ENCODE measurements at places on chromosomes 11 and 22.

DNA sequence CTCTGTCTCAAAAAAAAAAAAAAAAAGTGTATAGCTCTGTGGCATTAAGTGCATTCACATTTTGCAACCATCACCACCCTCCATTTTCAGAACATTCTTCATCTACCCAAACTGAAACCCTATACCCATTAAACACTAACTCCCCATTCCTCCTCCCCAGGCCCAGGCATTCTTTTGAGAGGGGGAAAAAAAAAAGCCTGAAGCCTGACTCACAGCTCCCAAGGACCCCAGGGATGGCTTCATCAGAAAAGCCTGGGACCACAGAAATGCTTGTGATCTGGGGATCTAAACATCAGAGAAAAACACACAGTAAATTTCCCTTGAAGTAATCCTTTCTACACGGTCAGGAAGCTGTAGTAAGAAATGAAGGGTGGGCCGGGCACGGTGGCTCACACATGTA, 10.7 kb upstream of the GTSE1 start:
- no peak for DNase-seq

- no peak for DNase-seq
Measured at GRCh38 chr11:34940026-34940677, 23.7 kb downstream of the PDHX start.

DNA sequence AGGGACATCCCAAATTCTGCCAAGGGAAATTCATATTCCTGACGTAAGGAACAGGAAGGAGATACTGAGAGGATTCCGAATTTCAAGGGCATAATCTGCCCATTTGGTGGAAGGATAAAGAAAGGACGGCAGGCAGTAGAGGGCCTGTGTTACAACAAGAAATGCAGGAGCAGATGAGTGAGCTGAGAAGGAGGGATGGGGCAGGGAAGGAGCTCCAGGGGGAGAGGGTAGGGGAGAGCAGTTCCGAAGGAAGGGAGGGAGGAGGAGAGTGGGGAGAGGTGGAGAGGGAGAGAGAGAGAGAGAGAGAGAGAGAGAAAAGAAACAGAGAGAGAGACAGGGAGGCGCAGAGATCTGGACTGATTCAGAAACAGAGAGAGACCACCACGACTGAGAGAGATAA, 843 bp downstream of the OPCML start:
- no peak for DNase-seq

DNA sequence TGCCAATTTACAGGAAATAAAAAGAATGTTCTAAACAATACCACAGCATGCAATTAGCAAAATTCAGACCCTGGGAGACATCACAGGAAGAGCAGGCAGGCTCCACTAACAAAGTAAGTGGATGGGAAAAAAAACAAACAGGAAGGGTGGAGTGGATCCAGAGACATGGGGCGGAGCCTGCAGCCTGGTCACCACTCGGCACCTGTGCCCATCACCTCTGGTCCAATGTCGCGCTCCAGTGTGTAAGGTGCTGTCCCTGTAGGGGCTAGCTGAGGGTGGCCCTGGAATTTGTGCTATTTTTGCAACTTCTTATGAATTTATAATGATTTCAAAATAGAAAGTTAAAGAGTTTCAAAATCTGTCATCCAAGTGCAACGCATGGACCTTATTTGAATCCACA, 11.0 kb upstream of the MOB2 start:
- no peak for DNase-seq

DNA sequence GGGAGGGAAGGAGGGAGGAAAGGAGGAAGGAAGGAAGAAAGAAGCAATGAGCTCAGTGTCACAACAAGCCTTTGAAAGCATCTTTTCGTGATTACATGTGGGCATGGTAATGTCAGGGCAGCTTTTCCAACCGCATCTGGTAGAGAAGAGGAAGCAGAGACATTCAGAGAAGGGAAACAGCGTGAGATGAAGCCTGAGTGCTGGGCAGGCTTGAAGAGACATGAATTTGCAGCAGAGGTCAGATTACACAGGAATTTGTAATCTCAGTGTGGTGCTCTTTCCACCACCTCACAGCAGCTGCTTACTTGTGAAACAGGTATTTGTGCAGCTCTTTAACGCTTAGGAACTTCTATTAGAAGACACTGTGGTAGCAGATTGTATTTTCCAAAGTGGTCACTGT, 289.5 kb upstream of the C11orf87 start:
- DNase-seq = no peak

DNA sequence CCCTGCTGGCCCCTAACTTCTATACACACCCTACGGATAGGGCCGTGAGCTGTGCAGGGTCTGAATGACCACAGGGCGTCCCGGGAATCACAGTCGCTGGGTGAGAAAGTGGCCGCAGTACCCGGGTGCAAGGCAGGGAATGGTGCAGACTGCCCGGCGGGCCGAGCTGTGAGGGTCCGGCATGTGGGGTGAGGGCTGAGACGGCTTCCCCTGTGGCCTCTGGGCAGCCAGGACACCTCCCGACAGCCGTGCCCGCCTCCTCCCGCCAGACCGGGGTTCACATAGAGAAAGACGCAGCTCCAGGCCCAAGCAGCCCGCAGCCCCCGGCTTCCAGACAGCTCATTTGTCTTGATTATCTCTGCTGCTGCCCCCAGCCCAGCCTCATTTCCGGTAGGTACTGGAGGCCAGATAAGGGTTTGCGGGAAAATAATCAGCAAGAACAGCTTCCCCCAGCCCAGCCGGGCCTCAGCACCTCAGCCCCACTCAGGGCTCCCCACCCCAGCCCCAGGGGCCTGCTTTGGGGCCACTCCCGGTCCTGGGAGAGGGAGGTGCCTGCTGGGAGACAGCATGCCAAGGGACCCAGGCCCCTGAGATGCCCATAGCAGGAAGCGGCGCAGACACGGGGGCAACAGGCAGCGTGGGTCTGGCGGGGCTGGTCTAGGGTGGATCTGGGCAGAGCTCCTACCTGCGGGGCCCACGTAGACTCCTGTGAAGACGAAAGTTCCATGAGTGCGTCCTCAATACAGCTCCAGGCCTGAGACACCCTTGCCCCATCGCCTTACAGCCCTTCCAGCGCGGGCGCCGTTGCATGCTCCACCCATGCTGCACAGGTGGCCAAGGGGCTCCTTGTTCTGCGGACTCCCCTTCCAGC, 123.1 kb downstream of the BRD1 start:
- peak; percentile 17 for DNase-seq

DNA sequence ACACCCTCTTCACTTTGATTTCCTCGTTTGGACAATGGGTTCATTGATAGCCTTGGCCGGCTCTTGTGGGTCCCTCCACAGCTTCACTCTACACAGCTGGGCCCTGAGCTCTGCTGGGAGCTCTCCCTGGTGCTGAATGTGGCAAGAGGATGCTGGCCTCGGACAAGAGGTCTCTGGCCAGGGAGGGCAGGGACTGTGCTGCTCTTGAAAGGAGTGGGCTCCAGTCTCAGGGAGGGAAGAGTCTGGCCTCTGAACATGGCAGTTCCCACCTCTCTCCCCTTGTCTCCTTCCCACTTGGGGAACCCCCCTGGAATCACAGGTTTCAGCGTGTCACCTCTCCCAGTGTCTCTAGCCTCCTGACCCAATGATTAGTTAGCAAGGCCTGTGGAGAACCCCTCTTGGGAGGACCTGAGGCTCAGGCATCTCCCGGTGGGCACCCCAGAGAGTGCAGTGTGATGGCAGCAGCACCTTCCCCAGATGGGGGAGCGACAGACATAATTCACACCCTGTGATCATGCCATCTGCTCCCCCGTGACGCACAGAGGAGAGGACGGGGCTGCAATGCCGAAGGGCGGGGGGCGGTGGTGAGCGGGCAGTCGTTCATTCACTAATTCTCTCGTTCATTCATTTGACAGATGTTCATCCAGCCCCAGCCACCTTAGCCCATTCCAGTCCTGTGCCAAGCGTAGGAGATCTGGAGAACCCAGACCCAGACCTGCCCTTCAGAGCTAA, 2.8 kb upstream of the CABP7 start:
- peak; percentile 89 for DNase-seq

GRCh38 chr22:40399621-40400020, 29.2 kb downstream of the SGSM3 start:
- no peak for DNase-seq

DNA sequence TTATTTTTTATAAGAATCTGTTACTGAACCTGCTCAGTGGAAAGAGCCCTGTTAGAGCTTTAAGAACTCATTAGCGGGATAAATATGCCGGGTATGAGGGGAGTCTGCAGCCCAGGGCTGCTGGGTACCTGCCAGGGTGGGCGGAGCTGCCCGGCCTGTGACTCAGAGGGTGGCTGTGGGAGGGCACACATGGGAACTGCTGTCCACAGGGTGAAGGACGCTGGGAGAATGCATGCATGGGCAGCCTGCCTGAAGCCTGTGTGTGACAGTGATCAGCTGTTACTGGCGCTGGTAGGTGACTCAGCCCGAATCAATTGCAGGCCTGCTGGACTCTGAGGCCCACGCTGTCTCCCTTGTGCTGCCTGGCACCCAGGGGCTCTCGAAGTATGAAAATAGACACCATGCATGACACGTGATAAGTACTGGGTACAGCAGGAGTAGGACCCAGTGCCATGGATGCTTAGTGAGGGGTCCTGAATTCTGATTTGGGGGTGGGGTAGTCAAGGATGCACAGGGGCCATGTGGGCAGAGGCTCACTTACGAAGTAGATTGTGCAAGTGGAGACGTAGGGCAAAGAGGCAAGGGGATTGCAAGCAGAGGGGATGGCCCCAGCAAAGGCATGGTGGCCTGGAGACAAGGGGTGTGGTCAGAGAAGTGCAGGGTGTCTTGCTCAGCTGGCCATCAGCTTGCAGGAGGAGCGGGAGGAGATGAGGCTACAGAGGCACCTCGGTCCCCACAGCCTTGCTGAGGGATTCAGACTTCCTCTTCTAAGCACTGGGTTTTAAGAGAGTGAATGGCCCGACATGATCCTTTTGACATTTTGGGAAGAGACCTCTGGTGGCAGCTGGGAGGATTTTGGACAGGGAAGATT, 36.5 kb downstream of the GRIK4 start:
- peak; percentile 82 for DNase-seq

DNA sequence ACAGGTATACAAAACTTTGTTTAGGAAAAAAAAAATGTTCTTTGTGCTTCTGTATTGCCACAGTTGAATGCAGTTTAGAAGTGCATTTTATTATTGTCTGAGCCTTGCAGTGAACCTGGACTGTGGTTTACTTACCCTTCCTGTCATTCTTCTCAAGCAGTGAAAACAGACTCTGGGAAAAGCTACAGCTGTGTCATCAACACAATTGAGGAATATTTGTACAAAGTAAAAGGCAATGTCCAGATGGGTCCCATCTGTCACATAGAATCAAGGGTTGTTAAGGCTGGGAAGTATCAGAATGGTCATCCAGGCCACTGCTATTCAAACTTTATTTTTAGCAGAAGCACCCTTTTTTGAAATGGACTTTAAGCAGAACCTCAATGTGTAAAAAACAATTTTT, 73.3 kb downstream of the TRIM44 start:
- peak; percentile 28 for DNase-seq

DNA sequence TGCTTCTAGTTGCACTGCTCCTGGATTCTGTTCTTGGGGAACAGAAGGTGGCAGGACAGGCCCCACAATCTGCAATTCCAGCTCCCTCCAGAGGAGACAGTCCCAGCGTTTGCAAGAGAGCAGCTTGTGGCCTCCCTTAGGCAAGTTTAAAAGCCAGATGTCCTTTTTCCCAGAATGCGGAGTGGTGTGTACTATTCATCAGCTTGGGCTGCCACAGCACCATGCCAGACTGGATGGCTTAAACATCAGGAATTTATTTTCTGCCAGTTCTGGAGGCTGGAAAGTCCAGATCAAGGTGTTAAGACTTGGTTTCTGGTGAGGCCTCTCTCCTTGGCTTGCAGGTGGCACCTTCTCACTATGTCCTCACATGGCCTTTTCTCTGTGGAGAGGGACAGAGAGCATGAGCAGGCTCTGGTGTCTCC, 11.7 kb downstream of the MIAT start:
- DNase-seq = no peak

GRCh38 chr11:35661534-35661933, 1.0 kb upstream of the TRIM44 start:
- no peak for DNase-seq

- peak; percentile 48 for DNase-seq
Measured at GRCh38 chr11:62574363-62575071, 826 bp upstream of the EEF1G start.

- peak; percentile 60 for DNase-seq
Measured at GRCh38 chr11:76579056-76579751, 91.3 kb downstream of the LRRC32 start.

DNA sequence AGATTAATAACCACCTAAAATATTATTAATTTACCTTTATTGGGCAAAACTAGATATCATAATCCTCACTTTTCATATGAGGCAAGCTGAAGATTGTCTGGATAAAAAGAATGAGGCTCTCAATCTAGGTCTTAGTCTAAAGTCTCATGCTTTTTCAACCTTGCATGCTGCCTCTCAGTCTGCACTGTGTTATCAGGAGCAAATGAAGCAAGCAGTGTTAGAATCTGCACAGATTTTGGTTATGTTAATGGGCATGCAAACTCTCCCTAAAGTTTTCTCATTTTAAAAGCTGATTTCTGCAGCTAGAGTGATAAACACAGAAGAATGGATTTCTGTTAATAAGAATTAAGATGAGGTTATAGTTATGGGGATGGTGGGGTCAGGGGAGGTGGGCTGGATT, 350.7 kb upstream of the C11orf87 start:
- DNase-seq = no peak

GRCh38 chr11:67410984-67411784, 4.3 kb upstream of the CARNS1 start:
- DNase-seq = no peak

GRCh38 chr11:16610738-16611388, 127.6 kb upstream of the C11orf58 start:
- DNase-seq = peak; percentile 7

GRCh38 chr11:28343304-28344233, 235.4 kb downstream of the METTL15 start:
- no peak for DNase-seq

DNA sequence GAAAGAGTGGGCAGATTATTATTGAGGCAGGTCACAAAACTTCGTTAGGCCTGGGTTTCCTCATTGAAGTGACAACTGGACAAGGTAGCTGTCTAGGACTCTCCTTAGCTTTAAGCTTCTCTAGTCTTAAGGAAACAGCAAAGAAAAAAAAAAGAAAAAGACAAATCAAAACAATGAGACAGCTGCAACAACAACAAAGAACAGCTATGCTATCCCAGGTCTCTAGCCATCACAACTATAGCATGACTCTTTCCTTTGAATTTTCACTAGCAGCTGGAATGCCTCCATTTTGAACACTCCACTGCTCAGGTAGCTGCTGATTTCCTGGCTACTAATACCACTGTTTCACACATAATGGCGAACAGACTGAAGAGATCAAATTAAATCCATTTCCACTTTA, 302.4 kb upstream of the SORL1-AS1 start:
- no peak for DNase-seq

GRCh38 chr11:114892381-114893197, 214.3 kb downstream of the NXPE2 start:
- DNase-seq = no peak

- no peak for DNase-seq
Measured at GRCh38 chr22:27803841-27804415, 2.4 kb upstream of the MN1 start.
